Fibroblast of skin of right biceps (primary cell): ENCODE measurements at places on chromosomes 11 and 22.

DNA sequence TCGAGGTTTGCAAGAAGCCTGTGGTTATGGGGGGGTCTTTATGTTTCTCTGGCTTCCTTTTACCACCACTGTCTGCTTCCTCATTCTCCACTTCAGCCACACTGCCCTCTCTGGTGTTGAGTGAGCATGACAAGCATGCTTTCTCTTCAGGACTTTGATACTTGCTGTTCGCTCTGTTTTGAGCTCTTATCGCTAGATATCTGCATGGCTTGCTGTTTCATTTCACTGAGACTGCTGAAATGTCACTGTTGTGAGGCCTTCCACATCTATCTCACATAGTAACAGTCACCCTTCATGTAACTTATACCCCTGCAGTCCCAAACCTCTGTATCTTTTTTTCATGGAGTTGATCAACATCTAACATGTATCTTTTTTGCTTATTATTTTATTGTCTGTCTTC, 59.8 kb downstream of the TMEM135 start:
- DNase-seq = peak; percentile 24

- no peak for DNase-seq
Measured at GRCh38 chr22:21569459-21570170, 2.1 kb downstream of the UBE2L3 start.

DNA sequence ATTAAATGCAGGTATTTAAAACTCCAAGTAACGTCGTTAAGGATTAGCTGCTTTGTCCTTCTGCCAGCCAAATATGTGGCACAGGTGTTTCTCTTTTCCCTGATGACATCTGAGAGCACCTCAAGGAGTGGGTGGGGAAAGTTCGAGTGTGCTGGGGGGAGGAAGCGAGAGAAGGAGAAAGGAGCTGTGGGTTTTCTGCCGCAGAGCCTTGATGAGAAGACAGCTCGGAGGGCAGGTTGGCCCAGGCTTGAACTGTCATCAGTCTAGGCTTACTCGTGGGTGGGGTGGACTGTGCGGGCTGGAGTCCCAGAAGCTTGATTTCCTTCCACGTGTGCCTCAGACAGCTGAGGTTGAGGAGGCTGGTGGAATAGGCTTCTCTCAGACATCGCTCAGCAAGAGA, 15.2 kb upstream of the SORL1-AS1 start:
- peak; percentile 10 for DNase-seq

DNA sequence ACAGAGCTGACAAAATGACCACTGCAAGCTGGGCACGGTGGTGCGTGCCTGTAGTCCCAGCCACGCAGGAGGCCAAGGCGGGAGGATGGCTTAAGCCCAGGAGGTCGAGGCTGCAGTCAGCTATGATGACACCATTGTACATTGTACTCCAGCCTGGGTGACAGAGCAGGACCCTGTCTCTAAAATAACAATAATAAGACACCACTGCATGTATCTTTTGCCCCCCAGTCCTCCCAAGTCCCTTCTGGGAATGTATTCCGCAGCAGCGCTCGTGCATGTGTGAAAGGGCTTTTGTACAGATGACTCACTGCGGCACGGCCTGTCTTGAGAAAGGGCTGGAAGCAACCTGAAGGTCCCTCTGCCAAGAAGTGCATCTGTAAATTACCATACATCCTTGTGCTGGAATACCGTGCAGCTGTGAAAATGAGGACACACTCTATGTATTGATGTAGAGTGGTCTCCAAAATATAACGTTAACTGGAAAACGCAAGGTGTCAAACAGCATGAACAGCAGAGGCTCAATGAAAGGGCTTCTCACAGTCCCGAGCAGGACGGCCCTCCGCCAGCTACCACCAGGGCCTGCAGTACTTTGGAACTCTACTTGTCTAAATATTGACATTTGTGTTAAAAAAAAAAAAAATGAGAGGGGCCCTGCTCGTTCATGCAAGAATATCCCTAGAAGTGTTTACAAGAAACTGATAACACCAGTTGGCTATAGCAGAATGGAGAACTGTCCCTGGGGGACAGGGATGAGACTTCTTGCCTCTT, 9.0 kb upstream of the CDC42EP2 start:
- peak; percentile 35 for DNase-seq

GRCh38 chr11:36104660-36104992, 160.8 kb downstream of the LDLRAD3 start:
- no peak for DNase-seq

DNA sequence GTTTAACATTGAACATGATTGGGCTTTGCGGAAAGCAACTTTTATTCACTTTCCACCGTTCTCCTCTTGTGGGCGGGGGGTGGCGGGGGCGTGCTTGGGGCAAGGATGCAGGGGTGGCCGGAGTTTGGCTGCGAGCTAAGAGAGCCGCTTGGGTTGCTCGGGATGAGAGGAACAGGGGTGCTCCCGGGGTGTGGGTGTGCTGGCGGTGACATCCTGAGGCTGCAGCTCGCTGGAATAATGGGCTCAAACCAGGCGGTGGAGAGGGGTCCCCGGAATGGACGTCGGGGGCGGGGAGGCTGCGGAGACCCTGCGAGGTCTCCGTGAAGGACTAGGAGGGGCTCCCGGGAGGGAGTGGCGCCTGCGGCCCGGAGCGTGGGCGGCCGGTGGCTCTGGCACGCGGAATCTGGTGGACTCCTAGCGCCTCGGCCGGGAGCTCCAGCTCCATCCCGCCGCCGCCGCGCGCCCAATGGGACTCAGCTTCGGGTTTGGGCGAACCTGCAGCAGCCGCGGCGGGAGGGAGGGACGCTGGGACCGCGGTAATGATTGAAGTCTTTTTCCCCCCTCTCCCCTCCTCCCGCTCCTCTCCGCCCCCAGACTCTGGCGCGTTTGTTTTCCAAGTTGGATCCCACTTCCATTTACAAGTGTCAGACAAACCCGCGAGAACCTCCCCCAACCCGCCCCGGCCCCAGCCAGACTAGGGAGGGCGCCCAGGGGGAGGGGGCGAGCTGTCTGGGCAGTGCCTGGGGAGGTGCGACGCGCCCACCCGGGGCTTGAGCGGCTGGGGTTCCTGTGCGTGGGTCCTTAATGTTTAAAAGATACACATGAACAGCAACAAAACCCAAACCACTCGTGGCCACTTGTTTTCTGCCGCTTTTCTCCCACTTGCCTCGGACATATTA, 2.0 kb downstream of the FAT3 start:
- DNase-seq = peak; percentile 35

GRCh38 chr11:123030517-123030916, 31.4 kb downstream of the HSPA8 start:
- no peak for DNase-seq

- DNase-seq = no peak
Measured at GRCh38 chr11:1523779-1524178, 37.2 kb upstream of the MOB2 start.

- no peak for DNase-seq
Measured at GRCh38 chr22:47207387-47207786, 444.9 kb downstream of the TBC1D22A start.
